Activated T-cell treated with anti-CD3 and anti-CD28 coated beads, Interleukin-2, amount 50 U/mL, for 72 hours (primary cell): ENCODE measurements at places on chromosomes 2 and 18. TPM values are rescaled to one million over a fixed set of nuclear protein-coding genes. Genes with fewer than 3 reads are reported as not detected.

- no peak for DNase-seq
Measured at GRCh38 chr2:7570247-7570646, 653.0 kb downstream of the RNF144A start.

DNA sequence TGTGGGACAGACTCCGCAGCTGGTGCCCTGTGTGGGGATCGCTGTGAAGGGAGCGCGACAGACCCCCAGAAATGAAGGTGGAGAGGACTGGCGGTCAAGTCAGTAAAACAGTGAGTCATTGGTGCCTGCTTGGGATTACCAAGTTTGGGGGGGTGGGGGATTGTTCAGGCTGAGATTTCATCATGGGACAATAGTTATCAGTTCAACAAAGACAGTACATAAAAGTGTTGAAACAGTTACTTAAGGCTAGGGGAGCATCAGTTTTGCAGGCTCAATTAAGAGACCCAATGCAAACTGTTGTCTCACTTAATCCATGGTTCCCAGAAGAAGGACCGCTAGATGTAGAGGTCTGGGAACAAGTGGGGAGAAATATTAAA lies 42.4 kb upstream of the PDK1 start:
- DNase-seq, result no peak

DNA sequence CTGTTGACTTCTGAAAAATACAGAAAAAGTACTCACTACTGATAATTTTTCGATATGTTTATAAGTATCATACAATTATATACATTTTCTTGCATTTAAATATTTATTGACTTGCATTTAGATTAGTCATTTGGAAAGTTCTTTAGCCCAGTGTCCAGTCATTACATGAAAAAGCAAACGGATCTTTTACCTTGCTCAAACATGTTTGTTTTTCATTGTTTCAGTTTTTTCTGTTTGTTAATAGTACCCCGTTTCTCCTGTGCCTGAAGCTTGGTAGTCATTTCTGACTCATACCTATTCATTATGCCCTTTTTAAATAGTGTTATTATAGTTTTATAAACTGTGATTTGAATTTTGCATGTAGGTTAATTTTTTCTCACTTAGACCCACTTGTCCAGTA lies 28.1 kb downstream of the CEP192 start:
- no peak for DNase-seq

DNA sequence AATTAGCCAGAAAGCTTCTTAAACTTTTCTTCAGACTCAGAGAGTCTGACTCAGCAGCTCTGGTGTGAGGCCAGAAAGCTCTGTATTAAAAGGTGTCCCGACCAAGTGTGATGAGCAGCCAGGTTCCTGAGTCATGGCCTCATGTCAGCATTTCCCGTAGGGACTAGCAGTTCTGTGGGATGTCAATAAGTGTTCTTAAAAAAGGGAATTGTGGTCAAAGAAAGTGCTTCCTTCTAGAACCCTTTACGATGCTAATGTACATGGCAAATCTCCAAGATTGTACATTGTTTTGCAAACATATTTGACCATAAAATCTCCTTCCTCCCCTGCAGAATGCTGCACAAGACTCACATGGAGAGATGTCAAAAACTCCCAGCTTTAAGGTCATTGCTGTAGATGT lies 80.1 kb downstream of the PLA2R1 start:
- DNase-seq, result no peak

GRCh38 chr2:64608867-64609226 lies 44.9 kb downstream of the SERTAD2 start:
- no peak for DNase-seq

MDH1B gene
- 0.56 TPM for total RNA-seq

DNA sequence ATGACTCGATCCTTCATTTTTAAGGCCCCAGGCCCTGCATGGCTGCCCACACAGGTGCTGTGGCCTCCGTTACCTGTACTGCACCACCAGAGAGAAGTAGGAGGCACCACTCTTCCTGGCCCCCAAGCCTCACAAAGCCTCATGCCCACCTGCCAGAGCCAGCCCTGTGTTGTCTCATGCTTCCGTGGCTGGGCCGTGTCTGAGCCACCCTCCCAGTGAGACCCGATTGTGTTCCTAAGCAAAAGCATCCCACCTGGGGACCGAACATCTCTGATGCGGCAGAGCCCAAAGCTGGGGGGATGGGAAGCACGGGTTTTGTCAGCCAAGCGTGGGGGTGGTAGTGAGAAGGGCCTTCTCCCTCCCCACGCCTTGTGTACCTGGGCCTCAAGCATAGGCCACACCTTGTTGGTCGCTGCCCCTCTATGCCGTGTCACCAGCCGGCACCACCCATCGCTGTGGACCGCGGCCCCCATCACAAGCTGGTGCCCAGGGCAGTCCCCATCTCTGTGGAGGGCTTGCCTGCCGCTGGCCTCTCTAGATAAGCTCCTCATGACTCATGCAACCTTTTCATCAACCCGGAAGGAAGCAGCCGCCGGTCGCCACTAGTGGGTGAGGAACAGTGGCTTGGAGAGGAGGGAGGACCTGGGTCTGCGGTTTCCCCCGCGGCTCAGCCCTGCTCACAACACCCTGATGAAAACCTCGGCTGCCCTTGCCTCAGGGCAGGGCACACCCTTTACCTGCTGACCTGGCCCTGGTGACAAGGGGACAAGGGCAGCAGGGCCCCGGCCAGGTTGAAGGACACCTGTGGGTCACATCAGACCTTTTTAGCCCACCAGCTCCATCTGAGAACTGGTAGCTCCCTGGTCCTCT lies 2.7 kb upstream of the RNPEPL1 start:
- DNase-seq, result peak; percentile 95

GRCh38 chr2:176242276-176242675 lies 27.0 kb upstream of the MTX2 start:
- no peak for DNase-seq

ALK gene
- 0.25 TPM for total RNA-seq

TRIP12 gene
- total RNA-seq, result 250 TPM

DNA sequence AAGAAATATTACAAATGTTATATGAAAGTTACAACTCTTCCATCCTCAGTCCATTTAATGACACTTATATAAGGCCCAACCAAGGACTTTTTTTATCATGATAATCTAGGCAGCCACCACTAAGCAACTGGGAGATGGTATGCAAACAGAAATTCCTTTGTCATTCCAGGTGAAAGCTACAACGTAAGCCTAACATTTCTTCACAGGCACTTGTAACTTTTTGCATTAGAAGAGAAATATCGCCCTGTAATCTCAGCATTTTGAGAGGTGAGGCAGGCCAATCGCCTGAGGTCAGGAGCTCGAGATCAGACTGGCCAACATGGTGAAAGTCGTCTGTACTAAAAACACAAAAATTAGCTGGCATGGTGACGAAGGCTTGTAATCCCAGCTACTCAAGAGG lies 581.2 kb upstream of the SLC8A1 start:
- no peak for DNase-seq

- DNase-seq, result no peak
Measured at GRCh38 chr2:207704671-207705070, 6.8 kb upstream of the CCNYL1 start.

ANKRD53 gene
- total RNA-seq, result 0.58 TPM

CNDP1 gene
- total RNA-seq, result not detected

GRCh38 chr2:132909427-132909826 lies 239.4 kb upstream of the LYPD1 start:
- DNase-seq, result no peak

GRCh38 chr2:75200140-75201096 lies 1.1 kb upstream of the TACR1 start:
- no peak for DNase-seq

- no peak for DNase-seq
Measured at GRCh38 chr2:209688385-209688784, 83.2 kb upstream of the UNC80 start.

- no peak for DNase-seq
Measured at GRCh38 chr2:129301431-129301913, 678.0 kb upstream of the RAB6C start.

DNA sequence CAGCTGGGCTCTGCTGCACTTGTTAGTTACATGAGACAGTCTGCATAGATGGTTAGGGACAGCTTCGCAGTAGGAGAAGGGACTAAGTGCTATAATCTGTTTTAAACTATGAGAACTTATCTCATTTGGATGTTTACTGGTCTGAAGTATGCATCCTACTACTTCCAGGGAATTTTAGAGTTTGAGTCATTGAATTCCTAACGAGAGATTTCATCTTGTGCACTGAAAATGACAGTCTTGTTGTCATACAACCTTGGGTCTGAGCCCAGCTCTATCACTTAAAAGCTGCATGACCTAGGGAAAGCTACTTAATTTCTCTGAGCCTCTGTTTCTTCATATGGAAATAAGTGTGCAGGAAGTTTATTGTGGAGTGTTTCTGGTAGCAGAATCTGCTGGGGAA lies 78.4 kb downstream of the TRIM43 start:
- no peak for DNase-seq

GRCh38 chr18:48002933-48003365 lies 72.5 kb upstream of the SMAD2 start:
- DNase-seq, result no peak

PROKR1 gene
- total RNA-seq, result not detected

GRCh38 chr2:226256709-226257376 lies 542.8 kb downstream of the IRS1 start:
- no peak for DNase-seq

DNA sequence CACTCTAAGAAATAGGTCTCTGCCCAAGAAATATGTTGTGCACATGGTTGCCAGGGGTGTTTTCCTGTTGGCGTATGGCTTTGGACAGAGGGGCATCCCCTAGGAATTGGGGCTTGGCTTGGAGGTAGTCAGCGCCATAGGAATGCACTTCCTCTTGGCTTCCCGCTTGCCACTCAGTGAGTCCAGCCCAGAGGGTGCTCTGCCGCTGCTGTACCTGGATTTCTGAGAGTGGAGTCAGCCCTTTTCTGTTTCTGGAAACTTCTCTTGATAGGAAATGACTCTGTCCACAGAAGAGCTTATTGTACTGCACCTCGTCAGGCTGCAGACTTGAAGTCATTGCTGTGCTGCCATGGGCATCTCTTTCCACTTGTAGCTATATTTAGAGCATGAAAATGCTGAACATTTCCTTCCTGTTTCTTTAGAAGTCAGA lies 116.7 kb upstream of the MGAT5 start:
- no peak for DNase-seq

DNA sequence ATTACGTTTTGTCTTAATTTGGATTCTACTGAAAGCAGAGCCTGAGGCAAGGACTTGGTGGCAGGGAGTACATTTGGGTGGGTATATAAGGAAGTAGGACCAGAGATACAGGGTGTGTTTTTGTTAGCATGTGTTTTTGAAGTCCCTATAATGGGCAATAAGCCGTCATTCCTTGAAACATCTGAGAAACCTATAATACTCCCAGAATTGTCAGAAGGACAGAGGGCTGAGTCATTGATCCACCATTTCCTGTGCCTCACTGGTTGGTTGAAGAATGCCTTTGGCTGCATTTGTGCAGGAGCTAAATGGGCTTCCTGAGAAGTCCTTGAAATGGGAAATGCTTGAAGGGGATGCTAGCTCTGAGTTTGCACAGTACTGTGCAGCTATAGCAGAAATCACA lies 281.8 kb upstream of the ZEB2 start:
- no peak for DNase-seq

PLGLB1 gene
- 5.7 TPM for total RNA-seq

DNA sequence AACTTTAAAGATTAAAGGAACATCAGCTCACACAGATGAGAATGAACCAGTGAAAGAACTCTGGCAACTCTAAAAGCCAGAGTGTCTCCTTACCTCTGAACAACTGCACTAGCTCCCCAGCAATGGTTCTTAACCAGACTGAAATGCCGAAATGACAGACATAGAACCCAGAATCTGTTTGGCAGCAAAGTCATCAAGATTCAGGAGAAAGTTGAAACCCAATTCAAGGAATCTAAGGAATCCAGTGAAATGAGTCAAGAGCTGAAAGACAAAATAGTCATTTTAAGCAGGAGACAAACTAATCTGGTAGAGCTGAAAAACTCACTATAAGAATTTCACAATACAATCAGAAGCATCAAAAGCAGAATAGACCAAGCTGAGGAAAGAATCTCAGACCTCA lies 72.0 kb downstream of the STRADB start:
- no peak for DNase-seq

CPLX4 gene
- not detected for total RNA-seq

DNA sequence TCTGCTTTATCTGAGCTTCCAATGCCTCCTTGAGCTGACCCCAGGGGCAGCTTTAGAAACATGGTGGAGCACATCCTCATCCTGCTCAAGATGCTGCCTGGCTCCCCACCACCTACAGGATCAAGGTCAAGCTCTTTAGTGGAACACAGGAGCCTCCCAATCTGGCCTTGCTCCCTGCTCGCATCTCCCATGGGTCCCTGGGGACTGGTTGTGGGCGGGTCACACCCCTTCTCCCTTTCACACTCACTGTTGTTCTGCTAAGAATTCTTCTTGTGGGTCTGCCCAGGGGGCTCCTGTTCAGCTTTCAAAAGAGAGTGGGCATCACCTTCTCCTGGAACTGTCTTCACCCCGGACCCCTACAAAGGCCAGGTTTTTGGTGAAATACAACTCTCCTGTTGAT lies 8.4 kb upstream of the NT5DC4 start:
- DNase-seq, result no peak

DNA sequence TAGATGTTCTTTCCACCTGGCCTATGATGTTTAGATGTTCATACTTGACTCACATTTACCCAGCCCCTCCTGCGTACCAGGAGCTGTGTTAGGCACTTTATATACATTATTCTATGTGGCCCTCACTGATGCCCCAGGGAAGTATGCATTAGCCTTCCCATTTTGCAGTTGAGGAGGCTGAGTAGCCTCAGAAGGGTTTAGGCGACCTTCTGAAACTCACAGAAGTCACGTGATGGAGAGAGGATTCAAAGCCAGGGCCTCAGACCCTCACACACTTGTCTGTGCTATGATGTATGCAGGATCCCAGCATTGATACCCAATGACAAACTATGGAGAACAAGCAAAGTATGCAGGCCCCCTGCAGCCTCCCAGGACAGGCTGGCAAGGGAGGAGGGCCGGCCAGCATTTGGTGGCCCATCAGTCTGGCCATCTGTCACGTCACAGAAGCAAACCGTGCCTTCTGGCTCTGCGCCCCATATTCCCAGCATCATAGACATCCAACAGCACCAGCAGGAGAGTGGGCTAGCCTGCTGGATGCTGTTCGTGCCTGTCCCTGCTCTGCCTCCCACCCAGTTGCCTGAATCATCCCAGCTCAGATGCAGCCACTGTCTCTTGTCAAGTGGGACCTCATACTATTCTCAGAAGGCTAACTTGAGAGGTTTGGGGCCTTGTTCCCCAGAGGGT lies 33.6 kb downstream of the EHD3 start:
- DNase-seq, result no peak

GRCh38 chr2:99754210-99754609 lies 264.4 kb upstream of the REV1 start:
- no peak for DNase-seq

- no peak for DNase-seq
Measured at GRCh38 chr2:10971888-10972260, 60.1 kb downstream of the KCNF1 start.

GRCh38 chr18:3457261-3457724 lies 7.3 kb downstream of the TGIF1 start:
- DNase-seq, result no peak

- DNase-seq, result no peak
Measured at GRCh38 chr18:79599441-79599931, 80.1 kb upstream of the CTDP1 start.

SLC4A5 gene
- total RNA-seq, result 6.5 TPM

HTR2B gene
- not detected for total RNA-seq
